ENCODE measurements at places on chromosomes 7 and 10. TPM values are rescaled to one million over a fixed set of nuclear protein-coding genes. Genes with fewer than 3 reads are reported as not detected.

DNA sequence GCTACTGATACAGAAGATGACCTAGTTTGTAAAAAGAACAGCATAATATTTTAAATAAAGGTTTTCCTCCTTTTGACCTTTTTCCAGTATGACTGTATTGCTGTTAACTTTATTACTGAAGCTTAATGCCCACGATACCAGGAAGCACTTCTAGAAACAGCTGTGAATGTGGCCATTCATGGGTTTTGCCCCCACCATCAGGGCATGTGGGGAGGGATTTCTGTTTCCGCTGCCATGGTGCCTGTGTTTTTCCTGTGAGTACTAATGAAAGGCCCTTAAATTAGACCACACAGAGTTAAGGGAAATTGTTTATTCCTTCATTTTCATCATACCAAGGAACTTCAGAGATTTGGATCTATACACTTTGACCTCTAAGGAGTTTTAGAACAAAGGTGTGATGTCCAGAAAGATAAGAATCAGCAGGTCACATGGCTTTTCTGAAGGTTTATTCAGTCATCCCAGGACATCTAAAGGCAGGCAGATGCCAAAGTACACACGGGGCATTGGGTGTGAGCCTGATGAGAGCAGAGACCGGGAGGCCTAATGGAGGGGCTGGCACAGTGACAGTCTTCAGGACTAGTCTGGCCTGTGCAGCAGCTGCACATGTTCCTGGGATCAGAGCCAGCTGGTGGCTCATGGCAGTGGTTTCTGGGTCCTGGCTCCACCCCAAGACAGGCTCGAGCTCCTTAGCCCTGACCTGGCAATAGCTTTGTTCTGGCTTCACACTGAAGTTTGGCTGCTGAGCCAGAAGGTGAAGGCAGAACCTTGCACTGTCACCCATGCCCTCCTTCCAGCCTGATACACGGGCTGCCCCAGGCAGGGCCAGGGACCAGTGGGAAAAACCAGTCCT, 190.9 kb downstream of the REEP3 start:
- peak; percentile 93 for DNase-seq

The MUC3A gene
- total RNA-seq: 2.0 TPM

GRCh38 chr7:100190048-100190711, 12.5 kb downstream of the STAG3 start:
- peak; percentile 69 for DNase-seq

DNA sequence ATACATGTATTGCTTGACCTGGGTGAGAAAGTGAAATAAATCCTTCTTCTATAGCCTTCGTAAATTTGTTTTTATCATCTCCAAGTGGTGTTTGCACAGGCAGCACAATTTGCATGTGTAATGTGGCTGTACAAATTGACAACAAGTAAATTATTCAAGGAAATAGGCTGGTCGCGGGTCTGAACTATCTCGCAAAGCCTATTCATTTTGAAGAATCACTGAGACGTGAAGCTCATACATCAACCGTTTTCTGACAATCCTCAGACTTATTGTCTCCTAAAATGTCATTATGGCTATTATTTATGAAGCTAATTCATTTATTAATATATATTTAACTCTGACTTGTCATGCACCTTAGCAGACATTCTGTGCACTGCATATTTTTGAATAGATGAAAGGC, 16.2 kb upstream of the FAM204A start:
- no peak for DNase-seq

DNA sequence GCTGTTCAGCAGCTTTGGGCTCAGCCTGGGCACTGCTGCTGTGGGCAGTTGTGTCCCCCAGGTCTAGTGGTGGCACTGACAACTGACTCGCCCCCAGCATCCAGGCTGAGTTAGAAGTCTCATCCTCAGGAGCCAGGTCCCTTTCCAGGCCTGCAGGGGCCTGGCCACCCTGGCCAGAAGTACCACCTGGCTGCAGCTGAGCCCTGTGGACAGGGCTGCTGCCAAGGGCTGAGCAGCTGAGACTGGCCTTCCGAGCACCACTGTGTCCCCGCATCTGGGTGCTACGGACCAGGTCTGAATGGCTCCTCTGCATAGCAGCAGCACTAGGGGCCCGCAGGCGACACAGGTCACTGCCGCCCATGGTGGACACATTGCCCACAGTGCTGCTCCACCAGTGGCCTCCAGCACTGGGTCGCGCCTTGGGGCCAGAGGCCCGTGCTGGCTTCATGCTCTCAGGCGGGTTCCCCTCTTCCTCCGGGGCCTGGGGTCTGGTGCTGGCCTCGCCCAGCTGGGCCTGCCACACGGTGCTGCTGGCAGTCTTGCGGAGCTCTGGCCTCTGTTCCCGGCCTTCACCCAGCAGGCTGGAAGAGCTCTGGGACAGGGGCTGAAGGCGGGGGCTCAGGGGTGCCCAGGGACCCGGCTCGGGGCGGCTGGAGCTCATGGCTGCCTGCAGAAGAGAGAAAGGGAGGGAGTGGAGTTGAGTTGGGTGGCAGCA, 6.2 kb downstream of the GPRIN2 start:
- DNase-seq: no peak

GRCh38 chr7:6272481-6273323, at the start of gene CYTH3:
Gene CYTH3, minus strand, starts transcription at chr7:6272624. Its CDS starts 117 bp downstream, at chr7:6272507.
- peak; percentile 83 for DNase-seq

The GIMAP6 gene
- not detected for total RNA-seq

- DNase-seq: no peak
These were observed 235.7 kb downstream of the EBF3 start for GRCh38 chr10:129728246-129728820.

- DNase-seq: no peak
These were observed 21.3 kb downstream of the FAM241B start for GRCh38 chr10:69651362-69651761.

The DNA2 gene
- total RNA-seq: 48.7 TPM

The PTPRZ1 gene
- total RNA-seq: 0.20 TPM

DNA sequence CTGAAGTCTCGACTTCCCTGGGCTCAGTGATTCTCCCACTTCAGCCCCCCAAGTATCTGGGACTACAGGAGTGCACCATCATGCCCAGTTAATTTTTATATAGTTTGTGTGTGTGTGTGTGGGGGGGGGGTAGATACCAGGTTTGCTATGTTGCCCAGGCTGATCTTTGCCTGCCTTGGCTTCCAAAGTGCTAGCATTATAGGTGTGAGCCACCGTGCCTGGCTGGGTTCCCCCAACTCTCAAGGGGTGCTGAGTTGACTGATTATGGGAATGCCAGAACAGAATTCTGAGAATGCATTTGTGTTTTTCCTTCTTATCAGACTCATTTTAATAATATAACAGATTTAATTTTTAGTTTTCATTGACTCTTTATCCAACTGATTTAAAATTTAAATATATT, 19.5 kb downstream of the RPA3 start:
- no peak for DNase-seq

GRCh38 chr7:155850001-155850436, 37.8 kb upstream of the SHH start:
- DNase-seq: no peak

The ATOH7 gene
- not detected for total RNA-seq

- DNase-seq: peak; percentile 68
These were observed 43.4 kb downstream of the LDB3 start for GRCh38 chr10:86711513-86712316.

- peak; percentile 14 for DNase-seq
These were observed 56.9 kb downstream of the HIBADH start for GRCh38 chr7:27605689-27606269.

DNA sequence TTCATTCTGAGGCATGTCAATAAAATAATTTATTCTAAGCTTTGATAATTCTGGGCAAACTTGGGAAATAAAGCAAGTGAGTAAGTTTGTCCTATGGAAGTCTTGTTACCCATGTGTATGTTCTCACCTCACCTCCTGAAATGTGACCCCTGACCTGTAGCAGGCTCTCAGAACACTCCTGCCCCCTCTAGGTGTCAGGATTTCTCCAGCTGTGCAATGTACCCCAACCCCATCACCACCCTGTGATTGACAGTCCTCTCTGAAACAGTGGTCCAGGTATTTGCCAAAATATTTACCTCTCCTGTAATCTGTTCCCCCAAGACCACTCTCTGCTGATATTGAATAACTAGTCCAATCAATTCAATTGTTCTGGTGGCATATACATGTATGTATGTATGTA, 122.6 kb upstream of the PTER start:
- no peak for DNase-seq

DNA sequence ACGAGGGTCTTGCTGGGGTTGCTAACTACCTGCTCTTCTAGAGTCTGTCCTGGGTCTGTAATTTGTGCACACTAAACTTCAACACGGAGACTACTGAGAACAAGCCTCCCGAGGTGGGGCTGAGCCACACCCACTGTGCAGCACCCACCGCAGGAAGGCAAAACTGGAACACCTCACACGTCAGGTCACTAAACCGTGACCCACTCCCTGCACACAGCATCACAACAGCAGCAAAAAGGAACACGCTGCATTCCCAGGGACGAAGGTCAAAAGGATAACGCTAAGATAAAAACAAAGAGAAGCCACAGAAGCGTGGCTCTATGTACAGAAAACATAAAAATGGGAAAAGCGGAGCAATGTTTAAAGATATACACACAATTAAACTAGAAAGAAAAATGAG, 170.1 kb downstream of the MAD1L1 start:
- no peak for DNase-seq

The KCNH2 gene
- total RNA-seq: 4.0 TPM

DNA sequence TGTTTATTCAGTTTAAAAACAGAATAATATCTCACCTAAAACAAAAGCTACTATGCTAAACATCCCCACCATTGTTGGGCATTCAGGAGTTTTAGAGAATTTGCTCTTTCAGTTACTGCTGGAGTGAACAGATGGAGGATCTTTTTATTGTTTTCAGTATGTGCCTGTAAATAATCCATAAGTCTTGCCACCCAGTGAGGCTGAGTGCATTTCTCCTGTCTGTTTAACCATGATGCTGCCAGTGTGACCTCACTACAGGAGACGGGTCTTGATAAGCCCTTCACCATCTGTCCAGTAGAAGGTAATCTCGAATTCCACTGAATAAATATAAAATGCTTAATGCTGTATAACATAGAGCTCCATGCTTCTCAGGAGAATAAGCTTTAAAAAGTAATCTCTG, 430.9 kb downstream of the POM121L12 start:
- DNase-seq: no peak

- no peak for DNase-seq
These were observed 27.6 kb upstream of the EPC1 start for GRCh38 chr10:32374605-32375004.

DNA sequence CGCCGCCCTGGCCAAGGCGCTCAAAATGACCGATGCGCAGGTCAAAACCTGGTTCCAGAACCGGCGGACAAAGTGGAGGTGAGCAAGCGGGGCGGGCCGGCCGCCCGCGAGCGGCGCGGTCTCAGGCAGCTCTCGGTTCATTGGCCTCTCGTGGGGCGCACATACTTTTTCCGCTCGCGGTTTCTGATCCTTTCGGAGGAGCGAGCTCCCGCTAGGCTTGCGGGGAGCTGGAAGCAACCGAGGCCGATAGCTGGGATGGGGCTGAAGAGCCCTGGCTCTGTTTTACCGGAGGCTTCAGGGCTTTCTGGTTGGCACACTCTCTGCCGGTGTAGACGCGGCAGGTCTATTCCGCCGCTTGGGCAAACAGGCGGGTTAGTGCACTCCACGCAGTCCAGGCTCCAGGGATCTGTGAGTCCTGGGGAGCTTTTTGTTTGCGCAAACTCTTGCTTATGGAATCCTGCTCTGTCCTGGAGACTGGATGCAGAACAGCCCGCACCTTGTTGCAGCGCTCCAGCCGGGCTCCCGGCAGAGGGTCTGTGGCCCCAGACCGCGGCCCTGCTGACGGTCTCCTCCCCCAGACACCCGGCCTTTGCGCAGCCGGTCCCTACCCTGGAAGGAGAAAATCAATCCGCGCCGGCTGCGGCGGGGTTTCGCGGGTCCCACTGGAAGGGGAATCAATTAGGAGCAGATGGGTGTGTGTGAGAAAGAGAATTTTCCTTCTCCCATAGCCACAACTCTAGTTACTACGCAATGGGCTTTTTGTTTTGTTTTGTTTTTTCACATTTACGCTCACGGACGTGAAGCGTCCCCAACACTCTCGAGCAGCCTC, 3.4 kb downstream of the TLX1 start:
- DNase-seq: no peak

DNA sequence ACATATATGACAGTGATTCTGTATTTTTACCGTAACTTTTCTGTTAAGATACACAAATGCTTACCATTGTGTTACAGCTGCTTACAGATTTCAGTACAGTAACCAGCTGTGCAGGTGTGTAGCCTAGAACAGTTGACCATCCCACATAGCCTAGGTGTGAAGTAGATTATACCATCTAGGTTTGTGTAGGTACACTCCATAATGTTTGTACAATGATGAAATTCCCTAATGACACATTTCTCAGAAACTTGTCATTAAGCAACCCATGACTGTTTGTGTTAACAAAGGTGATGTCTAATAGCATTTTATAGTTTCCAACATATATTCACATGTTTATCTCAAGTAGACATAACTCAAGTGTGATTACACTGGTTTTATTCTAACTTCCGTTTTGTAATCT, 218.5 kb downstream of the PLXDC2 start:
- no peak for DNase-seq

The DDX56 gene
- 147 TPM for total RNA-seq

The THNSL1 gene
- 6.2 TPM for total RNA-seq

DNA sequence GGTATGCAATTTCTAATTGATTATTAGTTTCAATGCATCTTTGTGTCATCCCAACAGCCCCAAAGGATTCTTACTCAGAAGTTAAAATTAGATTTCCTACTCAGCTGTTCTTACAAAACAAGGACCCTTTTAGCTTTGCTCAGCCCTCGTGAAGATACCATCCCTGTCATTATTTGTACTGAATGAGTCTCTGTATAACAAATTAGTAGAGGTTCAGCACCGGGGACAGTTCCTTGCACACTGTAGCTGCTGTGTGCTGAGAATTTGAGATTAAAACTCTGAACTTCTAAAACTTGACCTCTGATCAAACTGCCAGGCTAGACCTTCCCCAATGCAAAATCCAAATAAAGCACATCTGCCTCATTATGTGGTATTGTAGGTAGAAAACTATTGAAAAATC, 299.1 kb downstream of the LHFPL3 start:
- DNase-seq: peak; percentile 50

GRCh38 chr10:84195044-84195830, 900 bp downstream of the CDHR1 start:
- no peak for DNase-seq

The GPR26 gene
- not detected for total RNA-seq

GRCh38 chr7:115558161-115558560, 472.4 kb downstream of the TFEC start:
- peak; percentile 3 for DNase-seq

GRCh38 chr10:110207805-110208613, 604 bp downstream of the MXI1 start:
- DNase-seq: peak; percentile 68

- no peak for DNase-seq
These were observed 263.6 kb upstream of the LRGUK start for GRCh38 chr7:133863362-133864061.
